Right cardiac atrium (tissue), 5 donors: ENCODE measurements at places on chromosomes 5 and 9.

GRCh38 chr9:133892193-133892920 lies 99.8 kb downstream of the VAV2 start:
- no peak for DNase-seq

DNA sequence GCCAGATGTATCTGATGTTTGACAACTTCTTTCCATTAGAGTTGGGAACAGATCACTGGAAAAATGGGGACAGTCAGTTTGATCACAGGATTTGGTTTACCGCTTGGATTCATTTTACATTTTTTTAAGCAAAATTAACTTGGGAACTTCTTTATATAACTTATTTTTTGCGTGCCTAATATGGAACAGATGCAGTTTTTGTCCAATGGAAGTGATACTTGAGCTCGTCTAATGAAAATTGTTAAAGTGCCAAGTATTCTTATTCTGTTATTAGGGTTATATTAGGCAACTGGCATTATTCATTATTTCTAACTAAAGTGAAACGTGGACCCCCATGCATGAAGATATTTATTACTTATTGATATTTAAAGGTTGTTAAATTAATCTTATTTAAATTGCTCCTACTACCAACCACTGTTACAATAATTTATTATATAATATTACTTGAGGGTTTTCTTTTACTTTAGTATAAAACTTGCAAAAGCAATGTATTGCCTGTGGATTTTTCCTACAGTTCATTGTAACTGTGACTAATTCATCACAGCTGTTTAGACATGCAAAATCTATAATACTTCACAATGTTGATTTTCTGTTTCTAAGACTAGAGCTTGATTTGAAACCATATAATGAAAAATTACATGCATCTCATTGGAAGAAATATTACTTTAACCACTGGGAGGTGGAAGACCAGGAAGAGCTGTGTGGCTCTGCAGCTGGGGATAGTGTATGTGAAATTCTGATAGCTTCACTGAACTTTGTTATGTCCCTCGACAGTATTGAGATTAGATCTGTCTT lies 787.3 kb upstream of the WWC1 start:
- DNase-seq: no peak

GRCh38 chr9:95512709-95513095 lies 4.1 kb downstream of the PTCH1 start:
- no peak for DNase-seq

- DNase-seq: no peak
These were observed 54.3 kb downstream of the SLC46A2 start for GRCh38 chr9:112836394-112836793.

- no peak for DNase-seq
These were observed 3.3 kb upstream of the EXOC3 start for GRCh38 chr5:439636-440035.

- DNase-seq: no peak
These were observed 12.1 kb downstream of the JAK2 start for GRCh38 chr9:4997196-4997595.

DNA sequence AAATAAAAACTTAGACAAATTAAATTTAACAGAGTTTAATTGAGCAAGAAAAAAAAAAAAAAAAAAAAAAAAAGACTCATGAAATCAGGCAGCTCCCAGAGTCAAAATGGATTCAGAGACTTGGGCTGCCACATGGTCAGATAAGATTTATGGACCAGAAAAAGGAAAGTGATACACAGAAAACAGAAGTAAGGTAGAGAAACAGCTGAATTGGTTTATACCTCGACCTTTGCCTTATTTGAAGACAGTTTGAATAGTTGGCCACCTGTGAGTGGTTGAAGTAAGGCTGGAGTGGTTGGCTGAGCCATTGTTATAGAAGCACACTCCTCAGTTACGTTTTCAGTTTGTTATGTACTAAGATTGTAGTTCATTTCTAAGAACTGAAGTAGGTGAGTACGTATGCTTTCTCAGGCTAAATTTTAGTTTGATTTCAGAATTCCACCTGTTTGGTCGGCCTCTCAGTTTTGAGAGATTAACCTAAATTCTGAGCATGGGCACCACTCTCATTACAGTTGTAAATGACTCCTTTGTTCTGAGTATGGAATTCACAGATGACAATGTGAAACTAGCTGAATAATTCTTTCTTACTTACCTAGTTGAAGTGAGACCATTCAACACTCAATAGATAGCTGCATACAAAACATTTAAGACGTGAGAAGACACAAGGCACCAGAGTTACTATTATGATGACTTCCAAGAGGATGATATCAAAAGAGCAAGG lies 149.0 kb downstream of the AOPEP start:
- no peak for DNase-seq

- no peak for DNase-seq
These were observed 93.7 kb upstream of the PANK3 start for GRCh38 chr5:168672888-168673287.

GRCh38 chr9:90019626-90020025 lies 414.8 kb downstream of the GADD45G start:
- DNase-seq: no peak

GRCh38 chr5:54753034-54753433 lies 232.4 kb downstream of the ESM1 start:
- DNase-seq: no peak

DNA sequence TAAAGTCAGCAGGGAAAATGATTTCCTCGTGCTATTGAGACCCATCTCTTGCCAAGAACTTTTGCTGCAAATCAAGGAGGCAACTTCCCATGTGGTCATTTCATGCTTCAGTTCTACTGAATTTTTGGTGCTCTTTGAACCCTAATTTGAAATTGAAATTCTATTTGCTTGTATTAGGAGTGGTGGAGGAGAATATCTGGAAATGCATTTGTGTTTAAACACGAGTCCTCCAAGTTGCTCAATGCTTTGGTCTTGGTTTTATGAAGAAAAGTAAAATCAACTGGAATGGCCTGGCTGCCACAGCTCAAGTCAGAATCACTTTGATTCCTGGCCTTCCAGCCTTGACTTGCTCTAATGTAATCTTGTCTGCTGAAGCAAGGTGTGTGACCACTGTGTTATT lies 613.2 kb downstream of the TLE1 start:
- DNase-seq: no peak

DNA sequence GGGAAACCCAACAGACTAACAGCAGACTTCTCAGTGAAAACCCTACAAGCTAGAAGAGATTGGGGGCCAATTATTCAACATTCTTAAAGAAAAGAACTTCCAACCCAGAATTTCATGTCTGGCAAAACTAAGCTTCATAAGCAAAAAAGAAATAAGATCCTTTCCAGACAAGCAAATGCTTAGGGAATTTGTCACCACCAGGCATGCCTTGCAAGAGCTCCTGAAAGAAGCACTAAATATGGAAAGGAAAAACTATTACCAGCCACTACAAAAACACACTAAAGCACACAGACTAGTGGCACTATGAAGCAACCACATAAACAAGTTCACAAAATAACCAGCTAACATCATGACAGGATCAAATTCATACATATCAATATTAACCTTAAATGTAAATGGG lies 131.1 kb downstream of the OR2K2 start:
- DNase-seq: no peak
